ENCODE measurements at places on chromosomes 4 and X.

DNA sequence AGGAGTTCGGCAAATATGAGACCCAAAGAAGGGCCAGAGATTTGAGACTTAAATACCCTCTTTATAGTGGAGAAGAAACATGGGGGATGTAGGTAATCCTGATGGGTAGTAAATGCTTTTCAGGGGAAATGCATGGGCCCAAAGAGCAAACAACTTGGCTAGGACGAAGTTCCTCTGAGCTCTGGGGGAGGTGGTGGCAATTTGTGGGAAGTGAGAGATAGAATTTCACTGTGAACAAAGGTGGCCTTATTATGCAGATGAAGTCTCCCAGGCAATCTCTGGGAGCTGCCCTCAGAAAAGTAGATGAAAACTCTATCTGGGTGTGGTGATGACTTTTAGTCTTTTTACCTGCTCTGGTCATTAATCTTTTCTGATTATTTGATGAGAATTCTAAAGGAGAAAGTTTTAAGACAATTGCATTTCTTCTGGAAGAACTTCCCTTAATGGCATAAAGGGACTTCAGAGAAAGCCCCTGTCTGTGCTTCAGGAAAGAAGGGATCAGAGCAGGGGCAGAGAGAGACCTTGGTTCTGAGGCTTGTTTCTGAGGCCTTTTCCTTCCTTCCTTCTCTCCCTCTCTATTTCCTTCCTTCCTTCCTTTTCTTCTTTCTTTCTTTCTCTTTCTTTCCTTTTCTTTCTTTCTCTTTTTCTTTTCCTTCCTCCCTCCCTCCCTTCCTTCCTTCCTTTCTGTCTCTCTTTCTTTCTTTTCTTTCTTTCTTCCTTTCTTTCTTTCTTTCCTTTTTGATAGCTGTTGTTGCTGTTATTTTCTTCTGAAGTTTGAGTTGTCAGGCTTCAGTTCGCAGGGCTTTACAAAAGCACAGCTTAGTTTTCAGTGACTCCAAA, 37.5 kb upstream of the MAOA start:
- no peak for DNase-seq

DNA sequence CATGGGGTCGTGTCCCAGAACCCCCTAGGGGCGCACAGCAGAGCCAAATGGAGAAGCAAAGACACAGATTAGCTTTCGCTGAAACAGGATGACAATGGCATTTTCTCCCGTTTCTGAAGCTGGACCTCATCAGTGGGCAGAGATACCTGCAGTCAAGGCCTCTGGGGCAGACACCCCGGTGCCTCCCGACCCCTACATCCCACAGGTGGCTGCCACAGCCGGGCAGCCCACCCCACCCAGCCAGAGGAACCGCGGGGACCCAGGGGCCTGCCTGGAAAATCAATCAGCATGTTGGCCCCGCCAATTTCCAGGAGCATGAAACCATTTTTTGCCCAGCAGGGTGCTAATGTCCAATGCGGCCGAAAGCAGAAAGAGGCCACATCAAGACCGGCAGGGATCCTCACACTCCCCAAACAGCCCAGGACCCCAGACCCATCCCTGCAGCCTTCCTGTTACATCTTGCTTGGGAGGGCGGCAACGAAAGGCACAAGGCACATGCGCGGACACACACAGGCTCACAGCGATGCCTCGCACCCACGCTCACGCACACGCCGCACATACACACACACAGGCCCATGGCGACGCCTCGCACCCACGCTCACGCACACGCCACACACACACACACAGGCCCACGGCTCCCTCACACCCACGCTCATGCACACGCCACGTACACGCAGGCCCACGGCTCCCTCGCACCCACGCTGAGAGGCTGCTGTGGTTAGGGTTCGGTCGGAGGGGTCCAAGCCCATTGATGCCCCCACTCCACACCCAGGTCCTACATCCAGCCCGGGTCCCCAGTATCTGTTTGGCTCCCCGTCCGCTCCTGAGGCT, 130.6 kb upstream of the NKX1-1 start:
- DNase-seq = no peak

DNA sequence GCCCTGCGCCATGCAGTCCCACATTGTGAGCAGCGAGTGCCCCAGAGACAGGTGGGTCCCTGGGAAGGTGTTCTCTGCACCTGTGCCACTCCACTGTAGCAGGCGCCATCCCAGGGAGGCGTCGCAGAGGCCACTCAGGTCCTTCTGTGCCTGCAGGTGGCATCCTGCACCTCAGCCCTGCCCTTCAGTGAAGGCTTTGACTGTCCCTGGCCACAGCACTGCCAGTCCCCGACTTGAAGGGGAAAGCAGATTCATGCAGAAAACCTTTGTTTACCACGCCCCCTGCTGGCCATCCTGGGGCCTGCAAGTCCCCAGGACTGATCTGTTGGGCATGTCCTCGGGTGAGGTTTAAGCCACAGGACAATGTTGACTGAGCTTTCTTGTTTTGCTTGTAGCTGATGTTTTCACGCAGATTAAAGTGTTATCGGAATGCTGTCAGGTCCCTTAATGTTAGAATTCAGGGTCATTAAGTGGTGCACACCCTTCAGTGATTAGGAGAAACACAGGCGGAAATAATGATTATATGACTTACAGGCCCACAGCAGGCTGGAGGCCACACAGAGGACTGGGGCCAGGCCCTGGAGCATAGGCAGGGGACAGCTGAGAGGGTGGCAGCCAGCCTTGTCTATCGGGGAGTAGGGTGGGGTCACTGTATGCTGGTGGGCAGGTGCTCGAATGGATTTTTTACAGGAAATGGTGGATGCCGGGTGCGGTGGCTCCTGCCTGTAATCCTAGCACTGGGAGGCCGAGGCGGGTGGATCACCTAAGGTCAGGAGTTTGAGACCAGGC, 5.0 kb downstream of the TACC3 start:
- peak; percentile 93 for DNase-seq

DNA sequence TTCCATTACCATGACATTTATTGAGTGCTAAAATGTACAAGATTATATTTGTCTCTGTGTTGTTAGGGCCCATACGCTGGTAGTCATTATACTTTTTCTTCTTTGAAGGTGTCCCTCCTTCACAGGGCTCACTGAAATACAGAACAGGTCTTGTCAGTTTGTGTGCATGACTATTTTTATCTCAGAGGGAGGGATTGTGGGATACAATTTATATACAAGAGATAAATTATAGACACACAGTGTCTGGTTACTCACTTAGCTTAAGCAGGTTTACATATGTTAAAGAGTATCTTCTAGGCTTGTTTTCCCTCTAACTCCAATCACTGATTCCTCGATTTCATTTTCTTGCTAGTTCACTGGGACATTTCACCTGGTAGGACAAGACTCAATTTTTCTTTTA, 143.3 kb upstream of the GUCY1A1 start:
- DNase-seq = no peak

GRCh38 chr4:85886665-85887064, 411.7 kb downstream of the ARHGAP24 start:
- DNase-seq = no peak

GRCh38 chrX:130109429-130110378, 593 bp downstream of the ELF4 start:
- DNase-seq = peak; percentile 14

DNA sequence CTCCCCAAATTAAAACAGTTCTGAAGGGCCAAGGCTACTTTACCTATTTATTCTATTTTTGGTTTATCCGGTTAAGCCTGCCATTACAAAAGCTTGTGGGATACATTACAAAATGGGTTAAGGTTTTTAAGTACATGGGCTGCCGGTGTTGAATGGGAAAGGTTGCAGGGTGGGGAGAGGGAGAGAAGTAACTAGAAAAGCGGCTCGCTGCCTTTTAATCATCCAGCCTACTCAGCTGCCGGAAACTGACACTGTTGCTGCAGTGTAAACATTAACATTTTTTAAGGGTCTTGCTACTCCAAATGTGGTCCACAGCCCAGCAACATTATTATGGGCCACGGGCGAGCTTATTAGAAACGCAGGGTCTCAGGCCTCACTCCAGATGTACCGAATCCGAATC, 1.5 kb upstream of the IL1RAPL1 start:
- no peak for DNase-seq

DNA sequence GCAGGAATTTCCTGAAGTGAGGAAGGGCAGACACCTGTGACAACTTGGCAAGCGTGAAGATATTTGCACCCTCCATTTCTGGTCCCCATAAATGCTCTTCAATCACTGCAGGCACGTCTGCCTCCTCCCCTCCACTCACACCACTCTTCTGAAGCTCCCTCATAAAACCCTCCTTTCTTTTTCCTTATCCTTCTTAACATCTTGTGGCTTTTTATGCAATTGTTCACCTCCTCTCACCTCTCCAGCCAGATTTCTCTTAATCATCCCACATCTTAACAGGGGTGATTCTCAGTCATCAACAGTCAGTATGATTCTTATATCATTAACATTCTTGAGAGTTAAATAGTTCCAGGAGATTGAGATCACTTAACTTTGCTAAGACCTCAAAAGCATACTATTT, 277.4 kb downstream of the SPRY1 start:
- DNase-seq = no peak

GRCh38 chrX:69232945-69233344, 67.7 kb upstream of the PJA1 start:
- DNase-seq = no peak

- DNase-seq = peak; percentile 65
Observed at GRCh38 chrX:14032406-14032805, 2.7 kb upstream of the GEMIN8 start.

DNA sequence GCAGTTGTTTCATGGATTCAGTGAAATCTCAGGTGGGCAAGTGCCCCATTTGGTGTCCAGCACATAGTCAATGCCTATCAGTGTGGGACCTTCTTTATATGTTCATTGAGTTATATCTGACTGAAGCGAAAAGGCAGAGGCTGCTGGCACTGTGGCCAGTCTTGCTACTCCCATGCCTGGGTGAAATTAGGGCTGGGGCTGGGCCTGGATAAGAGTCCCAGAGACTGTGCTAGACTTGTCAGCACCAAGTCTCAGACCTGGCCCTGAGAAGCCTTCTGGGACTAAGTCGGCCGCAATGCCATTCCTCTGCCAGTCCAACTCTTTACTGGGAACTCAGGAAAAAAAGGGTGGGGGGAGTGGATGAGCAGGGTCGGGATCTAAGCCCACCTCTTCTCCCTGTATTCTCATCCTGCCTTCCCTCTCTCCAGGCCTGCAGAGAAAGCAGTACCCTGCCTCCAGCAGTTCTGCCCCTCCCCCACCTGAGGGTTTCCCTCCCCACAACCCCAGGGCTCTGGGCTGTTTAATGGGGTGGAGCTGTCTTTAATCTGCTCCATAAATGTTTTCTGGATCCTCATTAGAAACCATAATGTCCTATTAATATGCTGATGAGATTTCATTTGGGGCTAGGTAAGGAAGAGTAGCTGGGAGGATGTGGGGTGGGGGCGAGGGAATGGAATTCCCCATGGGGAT, 153.5 kb upstream of the PJA1 start:
- DNase-seq = no peak

DNA sequence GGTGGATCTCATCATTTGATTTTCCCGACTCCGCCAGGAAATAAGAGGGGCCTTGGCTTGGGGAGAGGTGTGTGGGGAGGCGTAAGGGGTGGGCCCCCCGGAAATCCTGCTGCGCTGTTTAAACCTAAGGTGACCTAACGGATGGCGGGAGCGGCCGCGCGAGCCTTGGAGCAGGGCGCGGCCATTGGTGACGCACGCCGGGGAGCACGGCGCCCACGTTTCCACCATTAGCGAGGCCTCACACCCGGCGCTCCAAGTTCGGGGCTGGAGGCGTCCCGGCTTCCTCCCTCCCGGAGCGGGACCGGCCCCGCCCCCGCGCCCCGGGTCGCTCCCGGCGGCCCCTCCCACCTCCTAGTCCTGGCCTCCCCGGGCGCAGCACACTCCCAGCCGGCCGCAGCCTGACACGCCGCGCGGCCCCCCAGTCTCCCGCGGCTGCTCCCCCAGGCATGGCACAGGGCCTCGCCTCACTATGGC, at the start of gene SMS:
TSS of gene SMS (plus strand) at position 354 of the 474 bp plus-strand sequence. CDS start at position 470, 116 bp downstream.
- peak; percentile 82 for DNase-seq

- DNase-seq = peak; percentile 67
Observed at GRCh38 chr4:163484906-163485305, 9.6 kb upstream of the TMA16 start.

DNA sequence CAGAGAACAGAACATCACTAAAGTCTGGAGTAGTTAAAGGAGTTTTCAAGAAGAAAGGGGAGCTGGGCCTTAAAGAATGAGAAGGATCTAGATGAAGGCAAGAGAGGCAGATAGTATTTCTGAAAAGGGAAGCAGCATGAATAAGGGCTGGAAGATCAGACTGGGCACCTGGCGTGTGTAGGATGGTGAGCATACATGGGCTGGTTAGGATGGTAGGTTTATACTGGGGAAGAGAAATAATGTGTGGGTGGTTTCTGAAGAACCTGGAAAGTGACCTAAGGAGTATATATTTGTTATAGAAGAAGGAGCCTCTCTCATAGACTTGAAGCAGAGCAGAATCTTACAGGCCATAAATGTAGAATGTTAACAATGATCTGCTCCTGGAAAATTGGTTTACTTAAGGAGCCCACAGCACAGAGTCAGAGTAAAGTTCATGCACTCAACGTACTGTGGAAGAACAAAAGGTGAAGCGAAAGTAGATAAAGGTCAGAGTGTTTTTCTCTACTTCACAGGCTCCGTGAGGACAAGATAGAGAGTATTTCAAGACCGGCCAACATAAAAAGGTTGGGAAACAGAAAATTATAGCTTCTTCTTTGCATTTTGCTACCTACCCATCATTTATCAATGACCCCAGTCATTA, 35.8 kb downstream of the MBNL3 start:
- DNase-seq = no peak

GRCh38 chr4:40227284-40227683, 30.5 kb downstream of the RHOH start:
- peak; percentile 66 for DNase-seq

DNA sequence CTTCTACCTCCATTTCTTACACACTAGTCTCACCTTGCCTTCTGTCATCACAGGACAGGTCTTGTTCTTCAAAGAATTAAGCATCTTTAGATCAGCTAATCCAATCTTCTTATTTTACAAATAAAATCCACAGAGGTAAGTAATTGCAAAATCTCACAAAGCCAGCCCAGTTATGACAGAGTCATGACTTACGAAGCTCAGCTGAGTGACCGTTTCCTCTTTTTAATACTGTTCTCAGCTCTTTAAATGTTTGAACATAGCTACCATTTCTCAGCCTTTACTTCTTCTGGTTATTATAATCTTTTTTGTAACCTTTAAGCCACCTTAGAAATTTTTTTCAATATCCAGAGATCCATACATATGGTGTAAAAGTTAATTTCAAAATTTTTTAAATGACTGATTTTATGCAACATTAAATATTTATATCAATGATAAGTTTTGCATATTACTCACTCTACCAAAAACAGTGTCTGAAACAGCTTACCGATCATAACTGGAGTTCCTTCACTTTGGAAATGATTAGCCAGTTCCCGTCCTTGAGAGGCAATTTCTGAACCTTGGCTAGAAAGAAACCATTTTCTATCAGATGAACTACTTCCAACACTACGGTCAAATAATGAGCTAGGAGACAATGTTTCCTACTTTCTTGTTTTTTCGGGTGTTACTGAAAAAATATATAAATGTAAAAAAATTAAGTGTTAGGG, 8.8 kb downstream of the ANKRD37 start:
- DNase-seq = peak; percentile 76

DNA sequence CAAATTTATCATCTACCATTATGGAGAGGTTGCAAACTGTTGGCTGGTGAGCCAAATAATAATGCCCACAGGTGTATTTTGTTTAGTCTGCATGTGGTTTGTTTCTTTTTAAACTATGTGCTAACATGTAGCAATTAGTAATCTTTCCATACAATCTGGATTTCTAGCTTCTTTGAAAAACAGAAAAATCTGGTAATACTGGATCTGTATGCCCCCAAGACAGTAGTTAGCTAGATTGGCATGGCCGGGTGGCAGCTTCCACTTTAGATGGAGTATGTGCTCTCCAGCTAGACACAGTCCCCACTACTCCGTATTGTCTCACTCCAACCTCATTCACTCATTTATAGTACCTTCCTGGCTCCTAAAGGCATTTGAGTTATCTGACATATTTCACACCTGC, 91.3 kb downstream of the NHSL2 start:
- no peak for DNase-seq

Measured in suppressor macrophage treated with lipopolysaccharide for 4 hours (primary cell).